ENCODE measurements at places on chromosomes 5 and 9.
A peak's percentile ranks its signal among the peaks of the same experiment; 100 is the strongest.

- no peak for DNase-seq
Measured at GRCh38 chr5:147339313-147339712, 104.5 kb downstream of the STK32A start.

DNA sequence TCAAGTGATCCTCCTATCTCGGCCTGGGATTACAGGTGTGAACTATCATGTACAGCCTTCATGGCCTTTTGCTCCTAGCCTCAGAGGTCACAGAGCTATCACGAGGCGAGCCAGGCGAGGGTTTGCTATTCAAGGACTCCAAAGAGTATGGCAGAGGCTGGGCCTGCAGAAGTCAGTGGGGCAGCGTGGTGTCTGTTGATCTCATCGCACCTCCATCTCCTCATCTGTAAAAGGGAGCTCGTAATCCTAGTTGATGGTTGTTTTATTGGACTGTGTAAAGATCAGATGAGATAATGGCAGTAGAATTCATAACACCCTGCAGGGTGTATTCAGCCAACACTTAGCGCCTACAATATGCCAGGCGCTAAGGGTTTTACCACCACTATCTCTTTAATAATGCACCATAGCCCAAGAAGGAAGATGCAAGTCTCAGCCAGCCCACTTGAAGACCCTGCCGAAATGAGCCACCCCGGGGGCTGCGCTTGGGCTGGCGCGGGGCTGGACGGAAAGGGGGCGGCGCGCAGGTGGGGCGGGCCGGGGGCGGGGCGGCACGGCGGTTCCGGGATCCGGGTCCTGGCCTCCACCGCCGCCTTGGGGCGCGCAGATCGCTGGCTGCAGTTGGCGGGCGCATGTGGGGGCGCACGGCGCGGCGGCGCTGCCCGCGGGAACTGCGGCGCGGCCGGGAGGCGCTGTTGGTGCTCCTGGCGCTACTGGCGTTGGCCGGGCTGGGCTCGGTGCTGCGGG lies at the start of gene GALNT12:
GALNT12 (plus strand) TSS at position 601 of the 744 bp plus-strand sequence; CDS start at position 630, 29 bp downstream.
- DNase-seq, result no peak

DNA sequence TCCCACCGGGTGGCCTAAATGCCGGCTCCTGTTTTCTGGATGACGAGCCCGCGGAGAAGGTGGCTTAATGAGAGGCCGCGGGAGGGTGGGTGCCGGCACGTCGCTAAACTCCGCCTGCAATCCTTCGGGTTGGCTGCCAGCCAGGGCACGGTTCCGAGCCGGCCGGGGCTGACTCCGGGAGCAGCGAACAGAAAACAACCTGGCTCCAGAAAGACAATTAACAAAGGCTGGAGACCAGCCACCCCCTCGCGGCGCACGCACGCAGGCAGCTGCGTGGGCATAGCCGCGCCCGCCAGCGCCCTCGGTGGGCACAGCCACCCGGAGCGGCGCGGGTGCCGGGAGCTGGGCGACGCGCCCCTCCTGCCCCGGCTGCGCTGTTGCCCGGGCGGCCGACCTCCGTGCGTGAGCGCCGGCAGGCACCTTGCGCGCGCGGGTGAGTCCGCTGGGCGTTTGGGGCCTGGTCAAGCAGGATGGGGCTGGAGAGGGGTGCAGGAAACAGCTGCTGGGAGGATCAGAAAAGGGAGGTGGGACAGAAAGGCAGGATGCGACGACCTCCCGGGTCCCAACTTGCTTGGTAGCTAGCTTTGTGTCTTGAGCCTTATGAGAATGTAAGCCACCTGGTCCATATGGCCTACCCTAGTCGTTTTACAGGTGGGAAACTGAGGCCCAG lies at the start of gene ARHGEF37:
ARHGEF37 (plus strand) TSS at position 307 of the 670 bp plus-strand sequence. CDS start 16,272 bp downstream, outside the sequence.
- DNase-seq, result peak; percentile 93

DNA sequence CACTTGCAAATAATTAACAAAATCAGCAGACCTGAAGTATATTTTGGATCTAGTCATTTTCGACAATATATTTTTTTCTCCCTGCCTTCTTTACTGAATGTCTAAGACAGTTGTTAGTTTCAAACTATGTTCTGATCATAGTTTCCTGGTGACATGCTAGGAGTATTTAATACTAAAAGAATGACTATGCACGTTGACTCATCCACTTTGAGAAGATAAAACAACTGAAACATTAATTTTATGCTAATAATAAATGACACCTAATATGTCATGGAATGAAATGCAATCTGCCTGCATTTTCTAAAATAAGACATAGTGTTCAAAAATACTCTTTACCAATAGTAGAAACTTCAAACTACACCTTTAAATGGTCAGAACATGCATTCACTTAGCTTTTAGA lies 2123.7 kb upstream of the C9orf72 start:
- DNase-seq, result no peak

DNA sequence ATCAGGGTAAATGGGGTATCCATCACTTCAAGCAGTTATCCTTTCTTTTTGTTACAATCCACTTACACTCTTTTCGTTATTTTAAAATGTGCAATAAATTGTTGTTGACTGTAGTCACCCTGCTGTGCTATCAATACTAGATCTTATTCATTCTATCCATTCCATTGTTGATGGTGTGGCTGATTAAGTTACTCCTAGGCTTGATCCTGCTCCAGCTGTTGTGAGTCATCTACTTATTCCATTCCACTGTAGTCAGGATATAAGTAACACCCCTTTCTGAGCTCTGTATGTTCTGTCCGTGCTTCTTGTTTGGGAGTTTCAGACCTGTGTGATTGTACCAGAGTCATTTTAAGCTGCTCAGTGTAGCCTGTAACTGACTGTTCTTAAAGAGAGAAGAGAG lies 122.5 kb upstream of the RUSC2 start:
- DNase-seq, result no peak

DNA sequence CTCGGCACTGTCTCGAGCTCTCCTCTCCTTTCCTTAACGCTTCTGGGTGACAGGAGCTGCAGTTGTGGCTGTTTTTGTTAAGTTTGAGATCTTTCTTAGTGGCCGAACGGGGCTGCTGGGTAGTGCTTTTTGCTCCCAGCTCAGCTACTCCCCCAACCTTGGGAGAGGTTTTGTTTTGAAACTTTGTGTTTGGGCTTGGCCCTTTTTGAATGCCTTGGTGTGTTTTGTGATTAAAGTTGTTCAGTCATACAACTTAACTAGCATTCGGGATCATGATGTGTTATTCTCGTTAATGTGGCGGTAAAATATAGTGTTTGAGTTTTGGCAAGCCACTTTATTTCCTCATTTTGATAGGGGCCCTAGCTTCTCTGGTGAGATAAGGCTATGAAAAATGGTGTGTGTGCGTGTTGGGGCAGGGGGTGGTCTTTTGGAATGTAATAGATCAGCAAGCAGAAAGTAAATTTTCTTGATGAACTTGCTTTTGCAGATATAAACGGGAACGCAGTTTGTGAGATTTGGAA lies 1.1 kb downstream of the KDM3B start:
- DNase-seq, result no peak

DNA sequence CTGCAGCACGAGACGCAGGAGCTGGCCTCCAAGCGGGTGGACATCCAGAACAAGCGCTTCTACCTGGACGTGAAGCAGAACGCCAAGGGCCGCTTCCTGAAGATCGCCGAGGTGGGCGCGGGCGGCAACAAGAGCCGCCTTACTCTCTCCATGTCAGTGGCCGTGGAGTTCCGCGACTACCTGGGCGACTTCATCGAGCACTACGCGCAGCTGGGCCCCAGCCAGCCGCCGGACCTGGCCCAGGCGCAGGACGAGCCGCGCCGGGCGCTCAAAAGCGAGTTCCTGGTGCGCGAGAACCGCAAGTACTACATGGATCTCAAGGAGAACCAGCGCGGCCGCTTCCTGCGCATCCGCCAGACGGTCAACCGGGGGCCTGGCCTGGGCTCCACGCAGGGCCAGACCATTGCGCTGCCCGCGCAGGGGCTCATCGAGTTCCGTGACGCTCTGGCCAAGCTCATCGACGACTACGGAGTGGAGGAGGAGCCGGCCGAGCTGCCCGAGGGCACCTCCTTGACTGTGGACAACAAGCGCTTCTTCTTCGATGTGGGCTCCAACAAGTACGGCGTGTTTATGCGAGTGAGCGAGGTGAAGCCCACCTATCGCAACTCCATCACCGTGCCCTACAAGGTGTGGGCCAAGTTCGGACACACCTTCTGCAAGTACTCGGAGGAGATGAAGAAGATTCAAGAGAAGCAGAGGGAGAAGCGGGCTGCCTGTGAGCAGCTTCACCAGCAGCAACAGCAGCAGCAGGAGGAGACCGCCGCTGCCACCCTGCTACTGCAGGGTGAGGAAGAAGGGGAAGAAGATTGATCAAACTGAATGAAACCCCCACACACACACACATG lies 654 bp downstream of the PURA start:
- peak; percentile 91 for DNase-seq

GRCh38 chr5:180644825-180645273 lies 4.6 kb downstream of the FLT4 start:
- DNase-seq, result peak; percentile 53

GRCh38 chr5:133225671-133226152 lies 173.9 kb downstream of the HSPA4 start:
- no peak for DNase-seq

GRCh38 chr9:70936536-70936935 lies 184.9 kb downstream of the TRPM3 start:
- DNase-seq, result no peak

DNA sequence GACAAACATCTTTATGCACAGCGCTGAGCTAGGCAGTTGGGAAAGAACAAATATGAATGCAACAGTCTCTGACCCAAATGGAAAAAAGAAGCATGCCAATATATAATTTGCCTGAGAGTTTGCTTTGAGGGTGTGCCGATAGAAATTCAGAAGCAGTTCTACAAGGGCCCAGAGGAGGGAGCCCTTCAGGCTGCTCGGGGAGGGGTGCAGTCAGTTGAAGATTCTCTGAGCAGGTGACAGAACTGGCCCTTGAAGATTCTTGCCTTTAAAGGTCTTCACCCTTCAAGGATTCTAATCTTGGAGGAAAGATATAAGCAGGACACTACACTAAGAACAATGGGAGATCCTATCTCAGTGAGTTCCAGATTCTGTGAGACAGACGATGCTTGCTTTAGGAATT lies 3.7 kb upstream of the PAPPA start:
- DNase-seq, result no peak

DNA sequence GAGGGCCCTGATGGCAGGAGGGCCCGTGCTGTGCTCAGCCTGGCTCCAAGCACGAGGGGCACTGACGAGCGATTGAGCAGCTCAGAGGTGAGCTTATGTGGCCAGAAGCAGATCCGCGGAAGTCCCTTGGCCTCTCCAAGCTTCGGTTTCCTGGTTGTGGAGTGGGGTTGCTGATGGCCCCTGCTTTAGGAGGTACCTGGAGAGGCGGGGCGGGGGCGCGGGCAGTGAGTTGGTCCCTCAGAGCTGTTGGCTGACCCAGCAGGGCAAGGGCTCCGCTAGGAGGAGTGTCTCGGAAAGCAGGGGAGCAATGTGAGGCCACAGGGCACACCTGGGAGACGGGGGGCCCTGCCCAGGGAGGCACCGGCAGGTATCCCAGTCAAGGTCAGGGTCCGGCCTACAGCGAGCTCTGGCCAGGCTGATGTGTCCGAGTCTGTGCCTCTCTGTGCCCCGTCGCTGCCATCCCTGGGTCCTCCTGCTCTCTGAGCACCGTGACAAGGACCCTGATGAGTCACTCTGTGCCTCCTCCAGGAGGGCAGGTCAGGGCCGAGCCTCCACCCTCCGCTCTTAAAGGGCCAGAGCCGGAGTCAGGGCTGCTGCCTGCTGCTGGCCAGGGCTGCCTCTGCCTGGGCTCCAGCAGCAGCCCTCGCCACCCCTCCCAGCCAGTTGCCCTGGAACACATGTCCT lies 14.8 kb downstream of the NCS1 start:
- DNase-seq, result no peak

DNA sequence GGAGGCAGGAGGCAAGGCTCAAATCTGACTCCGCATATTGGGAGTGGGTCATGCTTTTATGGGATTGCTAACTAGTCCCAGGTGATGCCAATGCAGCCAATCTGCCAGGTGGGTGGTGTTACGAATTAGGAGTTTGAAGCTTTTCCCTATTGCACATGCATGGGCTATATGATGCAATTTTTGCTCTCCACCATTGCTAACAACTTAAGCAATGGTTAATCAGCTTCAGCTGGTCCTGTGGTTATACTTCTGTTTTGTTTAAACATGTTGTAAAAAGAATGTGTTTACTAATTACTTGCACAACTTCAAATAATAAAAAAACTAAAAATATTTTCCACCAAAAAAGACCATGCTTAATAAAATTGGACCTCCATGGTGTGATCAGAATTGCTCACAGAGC lies 55.7 kb downstream of the SHC3 start:
- no peak for DNase-seq

DNA sequence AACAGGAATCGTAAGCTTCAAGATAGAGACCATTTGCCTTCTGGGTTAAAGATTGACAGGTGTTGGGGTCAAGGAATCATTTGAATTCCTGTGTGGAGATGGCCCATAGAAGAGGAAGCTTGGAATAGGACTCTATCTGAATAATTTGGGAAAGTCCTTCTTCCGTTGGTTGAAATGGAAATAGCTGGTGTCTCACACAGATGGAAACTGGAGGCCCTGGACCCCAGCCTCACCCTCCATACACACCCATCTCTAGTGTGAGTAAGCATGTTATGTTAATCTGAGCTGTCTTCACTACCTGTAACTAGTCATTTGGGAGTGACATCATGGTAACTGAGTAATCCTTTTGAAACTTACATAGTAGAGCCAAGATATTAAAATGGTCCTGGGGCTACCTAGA lies 184.4 kb downstream of the CD180 start:
- no peak for DNase-seq

DNA sequence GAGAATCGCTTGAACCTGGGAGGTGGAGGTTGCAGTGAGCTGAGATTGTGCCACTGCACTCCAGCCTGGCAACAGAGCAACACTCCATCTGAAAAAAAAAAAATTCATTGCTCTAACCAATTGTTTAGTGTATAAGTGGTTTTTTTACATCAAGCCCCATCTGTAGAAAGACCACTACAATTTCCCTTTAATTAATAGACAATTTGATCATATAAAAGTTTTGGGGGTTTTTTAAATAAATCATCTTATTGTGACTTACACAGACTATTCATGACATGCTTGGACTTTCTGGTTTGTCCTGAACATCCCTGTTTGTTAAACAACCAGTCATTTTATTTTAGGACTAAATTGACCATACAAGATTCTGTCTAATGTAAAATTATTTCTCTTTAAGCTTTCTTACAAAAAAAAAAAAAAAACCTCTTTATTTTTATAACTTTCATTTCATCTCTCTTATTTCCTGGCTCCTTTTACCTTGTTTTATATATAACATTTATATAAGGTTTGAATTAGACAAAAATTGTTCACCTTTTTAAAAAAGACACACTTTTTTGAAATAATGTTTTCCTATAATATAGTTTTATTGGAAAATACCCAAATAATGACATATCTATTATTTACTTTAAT lies 9.8 kb upstream of the FANCC start:
- no peak for DNase-seq
